ENCODE measurements at places on chromosomes 11 and 22. TPM values are rescaled to one million over a fixed set of nuclear protein-coding genes. Genes with fewer than 3 reads are reported as not detected.

The FOSL1 gene
- 3.3 TPM for total RNA-seq

The CPT1B gene
- total RNA-seq, result 14.0 TPM

- DNase-seq, result no peak
These were observed 34.0 kb upstream of the CARS1 start for GRCh38 chr11:3091081-3091845.

- DNase-seq, result no peak
These were observed 3.6 kb upstream of the AIFM3 start for GRCh38 chr22:20963201-20964052.

DNA sequence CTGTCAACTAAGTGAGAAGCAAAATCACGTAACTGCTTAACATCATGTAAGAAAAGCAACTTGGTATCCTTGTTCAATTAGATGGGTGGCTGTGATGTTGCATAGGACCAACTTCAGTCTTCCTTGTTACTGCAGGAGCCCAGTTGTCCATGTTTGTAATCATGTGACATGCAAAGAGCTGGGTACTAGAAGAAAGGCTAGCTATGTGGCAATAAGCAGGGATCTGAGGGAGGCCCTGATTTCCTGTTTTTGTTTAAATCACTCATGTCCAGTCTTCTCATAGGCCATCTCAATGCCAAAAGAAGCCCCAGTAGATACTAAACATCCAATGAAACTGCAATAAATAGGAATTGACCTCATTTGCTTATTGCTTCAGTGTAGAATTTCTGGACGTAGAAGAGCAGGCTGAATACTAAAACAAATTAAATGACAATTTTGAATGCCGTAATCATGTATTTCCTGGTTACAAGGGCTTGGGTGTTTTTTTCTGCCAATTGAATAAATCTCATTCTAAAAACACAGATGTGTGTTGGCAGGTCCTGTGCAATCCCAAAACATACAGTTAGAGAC is 140.8 kb upstream of the ARHGAP20 start:
- DNase-seq, result no peak

DNA sequence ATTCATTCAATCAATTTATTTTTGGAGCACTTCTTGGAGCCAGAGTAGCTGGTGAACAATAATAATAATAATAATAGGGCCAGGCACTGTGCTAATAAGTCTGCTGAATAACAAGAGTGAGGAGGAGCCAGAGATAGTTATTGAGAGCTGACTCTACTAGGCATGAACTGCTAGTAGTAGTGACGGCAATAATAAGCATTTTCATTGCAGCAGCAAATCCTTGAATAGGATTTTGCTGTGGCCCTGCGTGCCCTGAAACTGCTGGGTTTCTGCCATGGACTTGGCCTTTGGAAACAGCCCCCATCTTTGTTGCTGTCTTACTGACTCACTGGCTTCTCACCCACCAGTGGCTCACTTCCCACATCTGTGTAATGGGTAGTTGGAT is 545.9 kb downstream of the MIAT start:
- no peak for DNase-seq

DNA sequence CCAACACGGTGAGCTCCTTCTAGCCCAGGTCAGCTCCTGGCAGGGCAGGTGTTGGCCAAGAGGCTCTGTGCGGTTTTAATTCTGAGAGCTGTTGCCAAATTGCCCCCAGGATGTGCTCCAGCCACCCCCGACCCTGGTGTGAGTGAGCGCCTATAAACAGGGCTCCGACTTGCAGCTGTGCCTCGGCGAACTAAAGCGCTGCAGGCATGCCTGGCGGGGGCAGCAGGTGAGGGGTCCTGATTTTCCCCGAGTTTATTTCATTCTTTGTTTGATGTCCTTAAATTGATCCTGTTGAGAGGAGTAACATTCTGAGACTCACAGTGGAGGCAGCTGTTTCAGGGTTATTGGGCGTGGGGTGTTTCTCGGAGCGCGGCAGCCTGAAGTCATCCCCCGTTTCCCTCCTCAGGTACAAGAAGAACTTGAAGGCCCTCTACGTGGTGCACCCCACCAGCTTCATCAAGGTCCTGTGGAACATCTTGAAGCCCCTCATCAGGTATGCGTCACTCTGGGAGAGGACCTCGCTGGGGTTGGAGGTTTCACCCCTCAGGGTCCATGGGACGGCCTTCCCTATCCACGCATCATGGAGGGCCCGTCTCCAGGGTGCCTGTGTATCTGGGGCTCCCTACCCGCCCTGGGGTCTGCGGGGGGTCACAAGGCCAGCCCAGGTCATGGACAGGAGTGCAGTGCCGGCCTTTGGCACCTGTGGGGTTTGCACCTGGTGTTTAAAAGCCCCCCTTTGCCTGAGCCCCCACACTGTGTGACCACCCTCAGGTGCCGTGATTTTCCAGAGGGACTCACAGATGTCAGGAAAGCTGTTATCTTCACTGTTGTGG is 62.1 kb downstream of the ARHGAP8 start:
- DNase-seq, result no peak

DNA sequence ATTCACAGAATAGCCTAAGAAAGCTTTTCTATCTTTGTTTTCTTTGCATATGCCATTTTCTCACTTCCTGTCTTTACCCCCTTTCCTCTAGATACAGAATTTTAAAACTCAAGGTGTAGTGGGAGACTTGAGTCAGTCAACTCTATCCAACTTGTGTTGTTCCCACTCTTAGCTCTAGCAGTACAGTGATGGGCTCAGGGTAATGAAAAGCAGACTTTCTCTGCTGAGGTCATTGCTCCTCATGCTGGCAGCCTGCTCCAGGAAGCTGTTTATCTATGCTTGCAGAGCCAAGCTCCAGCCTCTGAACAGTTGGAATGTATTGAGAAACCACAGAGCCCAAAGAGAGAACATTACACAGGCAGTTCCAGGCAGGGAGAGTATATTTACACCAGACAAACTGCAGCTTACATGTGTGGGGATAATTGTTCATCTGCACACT is 68.1 kb downstream of the CSTPP1 start:
- peak; percentile 65 for DNase-seq

Measured in tibial nerve (tissue), 4 donors.